Right ventricle myocardium superior (tissue), 1 donor: ENCODE measurements at places on chromosomes 4 and X. TPM values are rescaled to one million over a fixed set of nuclear protein-coding genes. Genes with fewer than 3 reads are reported as not detected.

ADH1A gene
- total RNA-seq = 0.83 TPM

TAF7L gene
- total RNA-seq = not detected

SCML2 gene
- 1.2 TPM for total RNA-seq

RXFP1 gene
- total RNA-seq = not detected

NPY1R gene
- 0.62 TPM for total RNA-seq

RHOXF2B gene
- total RNA-seq = not detected

P2RY4 gene
- not detected for total RNA-seq

NUDT10 gene
- 0.13 TPM for total RNA-seq

BMX gene
- total RNA-seq = 1.8 TPM

FGF16 gene
- total RNA-seq = not detected

TBCK gene
- 17.0 TPM for total RNA-seq

ARHGAP10 gene
- total RNA-seq = 64.0 TPM

VGLL1 gene
- total RNA-seq = not detected

ZNF718 gene
- total RNA-seq = 5.8 TPM

ZNF275 gene
- total RNA-seq = 5.1 TPM

FRG2 gene
- total RNA-seq = not detected

ESX1 gene
- not detected for total RNA-seq

FAAH2 gene
- not detected for total RNA-seq

CASP6 gene
- 7.0 TPM for total RNA-seq

UGT2B15 gene
- not detected for total RNA-seq

RNF150 gene
- 53.3 TPM for total RNA-seq

TMPRSS11D gene
- not detected for total RNA-seq

STS gene
- 4.3 TPM for total RNA-seq

PF4V1 gene
- not detected for total RNA-seq

EVC2 gene
- 1.6 TPM for total RNA-seq

BLTP1 gene
- 30.5 TPM for total RNA-seq

KIT gene
- total RNA-seq = 1.6 TPM

DCLK2 gene
- 19.9 TPM for total RNA-seq

FRAS1 gene
- total RNA-seq = 2.5 TPM

LRRC66 gene
- total RNA-seq = 0.32 TPM

ASB9 gene
- 0.70 TPM for total RNA-seq

NXF2 gene
- not detected for total RNA-seq

PWWP3B gene
- 9.2 TPM for total RNA-seq

ATP8A1 gene
- total RNA-seq = 19.3 TPM

ARHGAP6 gene
- 2.7 TPM for total RNA-seq

ZFP42 gene
- not detected for total RNA-seq

DCAF4L1 gene
- 0.19 TPM for total RNA-seq

INTU gene
- total RNA-seq = 4.0 TPM

ZNF630 gene
- 2.9 TPM for total RNA-seq

CENPVL3 gene
- total RNA-seq = not detected

TIGD4 gene
- total RNA-seq = 0.13 TPM

CLGN gene
- 77.8 TPM for total RNA-seq

RHOH gene
- 0.38 TPM for total RNA-seq

TAF1 gene
- total RNA-seq = 13.4 TPM

TMSB15C gene
- 0.48 TPM for total RNA-seq

OTOP1 gene
- not detected for total RNA-seq

GAGE12J gene
- not detected for total RNA-seq

GYPE gene
- total RNA-seq = 0.19 TPM

RAB41 gene
- total RNA-seq = not detected

SLC16A2 gene
- 5.7 TPM for total RNA-seq

PROM1 gene
- total RNA-seq = 2.1 TPM

ITIH6 gene
- total RNA-seq = not detected

UGT8 gene
- total RNA-seq = 0.05 TPM

TCEAL5 gene
- total RNA-seq = 0.32 TPM

NOX1 gene
- total RNA-seq = not detected

USP17L10 gene
- total RNA-seq = not detected

SLC49A3 gene
- 14.6 TPM for total RNA-seq
